ENCODE measurements at places on chromosomes 5 and 9.
A peak's percentile ranks its signal among the peaks of the same experiment; 100 is the strongest.

DNA sequence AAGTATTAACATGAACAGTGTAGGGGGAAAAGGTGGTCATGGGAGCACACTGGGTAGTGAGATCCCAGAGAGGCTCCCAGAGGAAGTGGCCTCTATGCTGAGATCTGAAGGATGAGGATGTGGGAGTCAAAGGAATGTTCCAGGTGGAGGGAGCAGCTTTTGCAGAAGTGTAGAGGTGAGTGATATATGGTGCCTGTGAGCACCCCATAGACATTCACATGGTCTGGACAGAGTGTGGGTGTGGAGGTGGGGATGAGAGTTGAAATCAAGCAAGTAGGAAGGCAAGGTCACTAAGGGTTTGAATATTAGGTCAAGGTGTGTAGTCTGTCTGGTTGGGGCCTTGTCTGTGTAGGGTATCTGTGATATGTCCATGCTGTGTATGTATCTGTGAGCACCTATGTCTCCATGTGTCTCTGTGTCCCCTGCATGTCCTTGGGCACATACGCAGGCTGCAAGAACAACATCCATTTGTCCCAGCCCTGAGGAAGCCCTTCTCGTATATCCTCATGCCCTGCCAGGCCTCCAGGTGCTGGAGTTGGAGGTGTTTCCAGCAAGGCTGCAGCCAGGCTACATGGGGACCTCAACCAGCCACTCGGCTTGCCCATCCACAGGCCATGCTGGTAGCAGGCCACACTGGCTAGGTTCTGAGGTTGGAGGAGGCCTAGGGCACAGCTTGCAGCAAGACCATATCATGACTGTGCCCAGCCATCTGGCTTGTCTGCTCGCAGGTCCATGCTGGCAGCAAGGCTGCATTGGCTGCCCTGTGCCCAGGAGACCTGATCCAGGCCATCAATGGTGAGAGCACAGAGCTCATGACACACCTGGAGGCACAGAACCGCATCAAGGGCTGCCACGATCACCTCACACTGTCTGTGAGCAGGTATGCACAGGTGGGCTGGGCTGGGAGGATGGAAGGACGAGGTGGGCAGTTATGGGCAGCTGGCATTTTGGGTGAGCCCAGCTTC lies 4.7 kb downstream of the PDLIM4 start:
- no peak for DNase-seq

DNA sequence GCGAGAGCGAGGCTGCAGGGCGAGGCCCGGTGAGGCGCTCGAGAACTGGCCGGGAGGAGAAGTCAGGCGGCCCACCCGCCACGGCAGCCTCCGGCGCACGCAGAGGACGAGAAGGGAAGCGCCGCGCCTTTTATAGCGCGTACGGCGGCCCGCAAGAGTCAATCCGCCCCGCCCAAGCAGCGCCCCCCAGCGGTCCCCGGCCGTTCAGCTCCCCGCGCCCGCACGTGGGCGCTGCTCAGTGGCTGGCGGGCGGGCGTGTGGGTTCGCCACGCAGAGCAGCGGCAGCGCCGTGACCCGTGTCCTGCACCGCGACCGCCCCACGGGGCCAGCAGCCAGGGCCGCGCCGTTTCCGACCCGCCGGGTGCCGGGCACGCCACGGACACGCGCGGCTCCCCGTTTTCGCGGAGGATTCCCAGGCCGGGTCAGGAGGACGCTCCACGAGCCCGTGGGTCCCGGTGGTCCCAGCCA lies 14.6 kb downstream of the LCN10 start:
- DNase-seq = peak; percentile 78

- DNase-seq = no peak
These were observed 100.4 kb upstream of the FAM174A start for GRCh38 chr5:100434815-100435214.

DNA sequence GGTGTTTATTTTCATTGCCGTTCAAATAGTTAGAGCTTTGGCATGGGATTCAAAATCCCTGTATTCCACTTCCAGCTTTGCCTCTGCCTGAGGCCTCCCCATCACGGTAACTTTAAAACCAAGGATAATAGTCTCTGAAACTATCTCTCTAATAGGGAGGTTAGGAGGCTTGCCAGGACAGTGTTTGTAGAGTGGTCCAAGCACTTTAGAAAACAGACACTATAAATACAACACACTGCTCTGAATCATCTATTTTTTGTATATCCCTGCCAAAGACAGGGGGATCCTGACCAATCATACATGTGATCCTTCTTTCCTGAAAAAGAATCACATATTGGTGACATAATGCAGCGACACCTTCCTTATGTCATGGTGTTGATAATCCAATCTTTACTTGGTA lies 326.8 kb downstream of the BNC2 start:
- DNase-seq = no peak

DNA sequence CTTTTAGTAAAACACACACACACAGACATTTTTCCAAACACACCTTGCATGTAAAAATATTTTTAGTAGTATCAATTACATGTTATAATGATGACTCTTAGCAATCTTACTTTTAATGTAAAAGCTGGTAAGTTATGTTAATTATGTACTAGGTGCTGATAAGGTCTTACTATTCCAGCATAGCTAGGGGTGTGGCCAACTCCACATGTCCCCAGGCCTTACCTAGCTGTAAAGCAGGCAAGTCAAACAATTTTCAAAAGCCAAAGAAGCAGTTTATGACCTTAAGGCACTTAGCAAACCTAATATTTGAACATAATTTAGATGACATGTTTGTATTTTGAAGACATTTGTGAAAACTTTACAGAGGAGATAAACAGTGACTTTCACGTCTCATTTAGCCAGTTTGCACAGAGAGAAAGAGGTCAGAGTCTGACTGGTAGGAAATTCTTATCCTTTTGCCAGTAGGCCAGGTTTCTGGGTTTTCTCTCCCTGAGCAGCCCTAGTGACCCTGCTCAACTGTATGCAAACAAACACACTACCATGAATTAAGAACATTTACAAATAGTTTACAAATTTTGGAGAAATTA lies 26.5 kb upstream of the GPX3 start:
- no peak for DNase-seq

DNA sequence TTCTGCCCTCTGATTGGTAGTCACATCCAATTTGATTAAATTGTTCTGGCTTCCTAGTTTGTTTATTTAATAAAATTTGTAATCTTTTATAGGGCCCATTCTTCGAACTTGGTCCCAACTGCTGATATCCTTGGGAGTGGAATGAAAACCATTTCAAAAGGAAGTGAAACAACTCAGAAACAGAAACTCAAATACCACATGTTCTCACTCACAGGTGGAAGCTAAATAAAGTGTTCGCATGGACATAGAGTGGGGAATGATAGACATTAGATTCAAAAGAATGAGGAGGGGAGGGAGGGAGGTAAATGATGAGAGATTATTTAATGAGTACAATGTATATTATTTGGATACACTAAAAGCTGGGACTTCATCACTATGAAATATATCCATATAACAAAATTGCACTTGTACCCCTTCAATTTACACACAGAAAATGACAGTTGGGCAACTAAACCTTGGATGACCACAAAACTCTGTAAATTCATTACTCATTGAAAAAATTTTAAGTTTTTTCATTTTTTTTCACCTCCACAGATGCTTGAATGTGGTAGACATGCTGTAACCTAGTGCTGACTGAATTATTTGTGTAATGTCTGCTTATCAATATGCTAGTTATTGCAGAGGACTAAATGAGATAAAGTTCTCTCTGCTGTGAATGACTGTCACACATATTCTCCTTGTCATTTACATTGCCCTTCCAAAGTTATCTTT lies 16.0 kb downstream of the ATP10B start:
- no peak for DNase-seq

DNA sequence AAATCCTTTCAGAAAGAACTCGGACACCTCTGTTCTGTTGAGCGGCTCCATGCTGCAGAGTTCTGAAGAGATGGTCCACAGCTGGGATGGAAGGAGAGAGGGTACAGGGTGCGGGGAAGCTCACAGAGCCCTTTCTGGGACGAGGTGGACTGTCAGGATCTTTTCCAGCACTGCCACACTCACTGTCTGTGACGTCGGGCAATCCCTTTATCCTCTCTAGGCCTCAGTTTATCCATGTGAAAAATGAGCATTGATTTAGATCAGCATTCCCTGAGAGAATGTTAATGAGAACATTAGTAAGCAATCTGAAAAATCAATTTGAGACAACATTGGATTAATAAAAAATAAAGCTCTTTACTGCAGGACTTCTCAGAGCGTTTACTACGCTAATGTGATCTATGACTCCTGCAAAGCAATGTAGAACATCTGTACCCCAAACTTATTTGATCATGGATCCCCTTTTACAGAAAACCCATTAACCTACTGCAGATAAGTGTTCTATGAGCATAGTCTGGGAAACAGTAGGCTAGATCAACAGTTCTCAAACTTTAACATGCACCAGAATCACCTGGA lies at the start of gene OR13J1:
OR13J1 (minus strand) TSS at position 51 of the 573 bp plus-strand sequence; CDS start at position 51, 0 bp downstream.
- DNase-seq = no peak

GRCh38 chr9:104555521-104555920 lies 13.4 kb upstream of the OR13C8 start:
- DNase-seq = no peak

DNA sequence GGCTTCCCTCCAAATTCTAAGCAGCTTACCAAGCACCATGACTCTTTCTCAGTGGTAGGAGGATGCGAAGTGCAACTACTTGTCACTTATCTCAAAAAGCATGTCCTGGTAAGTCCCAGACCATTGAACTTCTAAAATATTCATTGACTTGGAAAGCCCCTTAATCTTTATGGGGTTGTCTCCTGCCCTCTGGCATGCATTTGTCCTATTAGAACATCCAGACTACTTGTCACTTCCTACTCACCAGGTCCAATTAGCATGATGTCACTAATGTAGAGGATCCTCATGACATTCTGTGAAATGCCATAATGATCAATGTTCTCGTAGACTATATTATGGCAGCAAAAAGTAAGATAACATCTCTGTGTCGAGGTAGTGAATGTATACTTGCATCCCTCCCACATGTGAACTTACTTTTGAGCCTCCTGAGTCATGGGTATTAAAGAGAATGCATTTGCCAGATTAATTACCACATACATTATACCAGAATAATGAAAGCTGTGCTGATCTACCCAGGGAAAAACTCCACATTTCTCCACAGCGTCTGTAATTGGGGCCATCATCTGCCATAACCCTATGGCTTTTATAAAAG lies 63.5 kb upstream of the RAD23B start:
- DNase-seq = no peak

GRCh38 chr5:179230061-179230461 lies 115.2 kb downstream of the ADAMTS2 start:
- no peak for DNase-seq

DNA sequence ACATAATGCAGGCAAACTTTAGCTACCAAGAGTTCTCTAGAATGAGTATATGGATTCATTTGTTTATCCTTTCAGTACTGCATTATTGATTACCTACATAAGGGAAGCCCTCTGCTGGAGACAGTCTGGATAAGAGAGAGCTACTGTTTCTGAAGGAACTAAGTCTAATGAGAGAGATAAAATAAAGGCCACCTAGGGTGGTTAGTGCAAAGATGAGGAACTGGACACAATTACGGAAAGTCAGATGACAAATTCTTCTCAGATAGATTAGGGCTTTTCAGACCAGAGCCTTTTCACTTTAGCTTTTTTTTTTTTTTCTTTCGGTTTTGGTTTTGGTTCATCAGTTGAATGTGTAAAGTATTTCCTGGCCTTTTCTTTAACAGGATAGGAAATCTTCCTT lies 31.3 kb downstream of the ISOC1 start:
- DNase-seq = no peak

- peak; percentile 50 for DNase-seq
These were observed 1.0 kb downstream of the BASP1 start for GRCh38 chr5:17218353-17219005.

DNA sequence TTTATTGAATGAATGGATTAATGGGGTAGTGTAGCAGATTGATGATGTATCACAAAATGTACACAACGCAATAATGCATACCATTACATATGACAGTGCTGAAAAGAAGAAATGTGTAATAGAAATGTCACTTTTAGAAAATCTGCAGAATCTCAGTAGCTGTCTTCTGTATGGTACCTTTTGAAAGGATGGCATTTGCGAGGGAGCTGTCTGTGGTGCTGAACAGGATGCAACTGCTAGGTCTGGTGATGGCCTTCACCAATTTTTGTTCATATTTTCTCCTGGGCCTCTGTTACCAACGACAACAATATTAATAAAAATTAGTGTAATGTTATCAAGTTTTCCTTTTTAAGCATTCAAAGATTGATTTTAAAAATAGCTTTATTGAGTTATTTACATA lies 36.2 kb upstream of the OTULIN start:
- peak; percentile 55 for DNase-seq

DNA sequence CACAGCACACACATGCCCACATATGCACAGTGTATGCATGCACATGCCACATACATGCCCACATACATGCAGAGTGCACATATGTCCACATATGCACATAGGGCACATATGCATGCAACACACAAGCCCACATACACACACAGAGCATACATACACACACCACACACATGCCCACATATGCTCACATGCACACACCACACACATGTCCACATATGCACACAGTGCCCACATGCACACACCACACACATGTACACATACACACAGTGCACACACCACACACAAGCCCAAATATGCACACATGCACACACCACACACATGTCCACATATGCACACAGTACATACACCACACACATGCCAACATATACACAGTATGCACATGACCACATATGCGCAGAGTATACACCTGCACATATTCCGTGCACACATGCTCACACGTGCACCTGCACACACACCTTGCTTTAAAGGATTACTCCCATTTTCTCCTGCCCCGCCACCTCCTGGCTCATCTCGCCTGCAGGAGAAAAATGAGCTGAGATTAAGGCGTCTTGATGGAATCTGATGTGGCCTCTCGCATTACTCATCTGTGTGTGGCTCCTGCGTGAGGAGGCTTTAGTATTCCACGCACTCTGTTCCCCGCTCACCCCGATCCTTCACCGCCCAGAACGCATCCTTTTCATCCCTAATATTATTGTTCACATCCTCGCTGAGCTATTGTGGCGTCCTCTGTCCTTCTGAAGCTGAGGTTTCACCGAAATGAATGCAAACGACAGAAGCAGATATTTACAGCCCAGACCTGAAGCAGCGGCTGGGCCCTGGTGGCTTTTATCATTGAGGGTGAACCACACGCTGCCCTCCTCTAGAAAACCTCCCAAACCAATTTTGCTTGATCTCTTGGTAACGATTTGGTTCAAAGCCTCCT lies 182.7 kb downstream of the OLFM1 start:
- DNase-seq = no peak

DNA sequence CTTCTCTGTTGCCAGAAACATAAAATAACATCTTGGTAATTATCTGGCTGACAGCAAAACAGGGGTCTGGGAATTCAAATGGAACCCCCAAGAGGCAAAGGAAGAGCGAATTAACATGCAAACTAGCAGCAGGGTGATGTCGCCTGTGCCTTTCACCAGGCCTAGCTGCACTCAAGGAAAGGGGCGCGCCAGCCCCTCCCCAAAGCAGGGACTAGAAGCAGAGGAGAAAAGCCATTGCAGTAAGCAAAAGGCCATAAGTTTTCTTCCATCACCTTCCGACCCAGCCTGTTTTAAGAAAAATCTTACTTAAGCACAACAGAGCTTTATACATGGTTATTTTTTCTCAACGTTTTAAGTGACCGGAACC lies 539 bp downstream of the POC5 start:
- no peak for DNase-seq

Data from kidney capillary endothelial cell (primary cell).